Stimulated activated CD8-positive, alpha-beta memory T cell treated with anti-CD3 and anti-CD28 coated beads, Interleukin-2, amount 100 ng/mL, for 48 hours (primary cell): ENCODE measurements at places on chromosomes 5 and 9.

DNA sequence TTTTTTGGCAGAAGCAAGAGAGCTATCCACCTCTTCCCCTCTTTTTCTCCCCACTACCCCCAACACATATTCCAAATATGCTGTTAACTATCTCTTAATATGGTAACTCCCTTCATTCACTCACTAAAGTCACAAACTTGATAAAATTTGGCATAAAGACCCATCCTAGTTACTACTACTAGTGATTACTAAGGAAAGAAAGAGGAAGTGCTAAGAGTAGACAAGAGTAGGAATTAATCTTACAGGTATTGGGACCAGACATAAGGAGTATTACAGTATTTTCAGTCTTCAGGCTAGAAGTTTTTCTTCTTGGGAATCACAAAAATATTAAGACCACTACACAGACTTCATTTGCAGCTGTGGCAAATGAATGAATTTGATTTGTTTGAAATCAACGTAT, 2.2 kb downstream of the ADAMTS6 start:
- DNase-seq, result no peak

DNA sequence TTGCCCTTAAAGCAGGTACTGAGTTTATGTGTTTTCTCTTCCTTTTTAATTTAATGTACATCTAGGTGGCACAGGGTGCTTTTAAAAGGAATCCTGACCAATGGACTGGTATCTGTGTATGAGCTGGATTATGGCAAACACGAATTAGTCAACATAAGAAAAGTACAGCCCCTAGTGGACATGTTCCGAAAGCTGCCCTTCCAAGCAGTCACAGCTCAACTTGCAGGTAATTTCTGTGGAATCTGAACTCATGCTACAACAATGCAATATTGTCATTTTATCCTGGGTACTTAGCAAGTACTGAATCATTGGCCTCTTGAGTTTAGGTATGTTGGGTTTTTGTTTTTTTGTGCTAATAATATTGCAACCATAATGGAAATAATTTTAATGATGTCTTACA, 14.4 kb upstream of the TMOD1 start:
- no peak for DNase-seq

DNA sequence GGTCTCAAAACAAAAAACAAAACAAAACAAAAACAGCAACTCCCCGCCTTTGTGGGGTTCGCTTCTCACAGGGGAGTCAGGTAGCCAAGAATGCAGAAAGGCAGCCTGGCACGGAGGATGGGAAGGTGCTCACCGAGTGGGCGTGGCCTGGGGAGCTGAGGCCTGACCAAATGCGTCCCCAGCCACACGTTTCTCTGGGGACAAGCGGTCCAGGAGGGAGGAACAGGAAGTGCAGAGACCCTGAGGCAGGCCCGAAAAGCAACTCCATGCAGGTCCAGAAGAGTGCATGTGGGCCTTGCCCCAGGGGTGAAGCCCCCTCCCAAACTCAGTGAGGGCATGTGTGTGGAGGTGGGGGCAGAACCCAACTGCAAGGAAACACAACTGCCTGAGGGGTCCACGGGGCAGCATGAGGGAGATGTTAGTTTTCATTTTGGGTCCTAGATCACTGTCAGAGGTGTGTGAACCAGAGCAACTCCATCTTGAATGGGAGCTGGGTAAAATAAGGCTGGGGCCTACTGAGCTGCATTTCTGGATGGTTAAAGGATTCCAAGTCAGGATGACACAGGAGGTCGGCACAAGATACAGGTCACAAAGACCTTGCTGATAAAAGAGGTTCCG, 2.6 kb upstream of the UAP1L1 start:
- no peak for DNase-seq

GRCh38 chr5:64634997-64635686, 55.2 kb upstream of the SHISAL2B start:
- DNase-seq, result no peak

DNA sequence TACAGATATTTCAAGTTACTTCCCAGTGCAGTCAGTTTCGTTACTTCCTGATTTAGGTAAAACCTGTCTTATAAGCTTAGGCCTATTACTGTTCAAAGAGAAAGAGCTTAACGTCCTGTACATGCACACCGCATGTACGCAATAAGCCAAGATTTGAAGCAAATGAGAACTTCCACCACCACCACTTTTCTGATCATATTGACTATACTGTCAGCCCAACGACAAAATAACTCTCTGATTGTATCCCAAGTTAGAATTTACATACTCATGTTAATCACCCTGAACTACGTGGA, 5.1 kb downstream of the NFIB start:
- DNase-seq, result no peak

DNA sequence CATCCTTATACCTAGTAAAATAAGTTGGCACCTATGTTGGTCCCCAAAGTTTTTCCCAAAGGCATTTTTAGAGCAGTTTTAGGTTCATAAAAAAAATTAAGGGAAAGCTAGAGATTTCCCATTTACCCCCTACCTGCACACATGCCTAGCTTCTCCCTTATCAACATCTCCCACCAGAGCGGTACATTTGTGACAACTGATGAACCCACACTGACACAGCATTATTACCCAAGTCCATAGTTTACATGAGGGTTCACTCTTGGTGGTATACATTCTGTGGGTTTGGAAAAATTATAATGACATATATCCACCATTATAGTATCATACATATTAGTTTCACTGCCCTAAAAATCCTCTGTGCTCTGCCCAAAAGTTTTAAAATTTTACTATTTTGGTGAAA, 12.0 kb downstream of the RAD1 start:
- no peak for DNase-seq

- no peak for DNase-seq
Observed at GRCh38 chr9:79360387-79361347, 211.1 kb upstream of the TLE4 start.

DNA sequence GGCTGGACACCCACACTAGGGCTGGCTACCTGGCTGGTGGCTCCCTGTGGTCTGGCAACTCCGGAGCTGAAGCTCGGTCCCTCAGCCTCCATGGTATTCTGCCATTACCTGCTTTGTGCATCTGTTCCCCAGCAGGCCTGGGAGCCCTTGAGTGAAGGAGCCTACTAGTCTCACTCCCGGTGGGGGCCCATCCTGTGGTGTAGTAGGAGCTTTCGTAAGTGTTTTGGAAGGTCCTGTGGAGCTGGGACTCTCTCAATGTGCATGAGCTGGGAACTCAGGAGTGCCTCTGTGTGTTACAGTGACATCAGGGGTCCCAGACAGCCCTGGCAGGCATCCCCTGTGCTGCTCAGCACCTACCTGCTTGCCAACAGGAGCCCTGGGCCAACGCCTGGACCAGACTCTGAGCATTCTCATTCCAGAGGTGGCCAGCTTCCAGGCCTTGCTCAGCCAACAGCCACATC, 267.1 kb downstream of the GADD45G start:
- DNase-seq, result no peak

GRCh38 chr5:114949756-114950155, 220.0 kb downstream of the TRIM36 start:
- DNase-seq, result no peak

DNA sequence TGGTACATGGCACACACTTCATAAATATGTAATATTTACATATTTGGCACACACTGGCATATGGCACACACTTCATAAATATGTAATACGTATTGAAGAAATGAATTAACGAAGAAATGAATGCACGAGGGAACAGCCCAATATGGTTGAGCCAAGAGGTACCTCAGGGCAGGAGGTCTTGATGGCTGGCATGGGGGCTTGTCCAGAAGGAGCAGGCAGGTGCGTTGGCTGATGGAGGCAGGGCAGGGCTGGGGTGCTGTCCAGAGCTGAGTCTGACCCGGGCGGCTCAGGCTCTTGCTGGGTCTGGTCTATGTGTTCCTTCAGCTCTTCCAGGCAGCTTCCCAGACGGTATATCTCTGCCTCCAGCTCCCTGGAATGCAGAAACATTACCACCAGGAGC, 26.2 kb downstream of the AKNA start:
- no peak for DNase-seq

GRCh38 chr9:121822093-121823085, 171.0 kb downstream of the DAB2IP start:
- DNase-seq, result no peak
